ENCODE measurements at places on chromosomes 12 and 14.

- DNase-seq: no peak
Measured at GRCh38 chr12:79939728-79940310, 4.9 kb upstream of the PPP1R12A start.

GRCh38 chr12:26034371-26035142, 76.1 kb downstream of the RASSF8 start:
- DNase-seq: peak; percentile 53

DNA sequence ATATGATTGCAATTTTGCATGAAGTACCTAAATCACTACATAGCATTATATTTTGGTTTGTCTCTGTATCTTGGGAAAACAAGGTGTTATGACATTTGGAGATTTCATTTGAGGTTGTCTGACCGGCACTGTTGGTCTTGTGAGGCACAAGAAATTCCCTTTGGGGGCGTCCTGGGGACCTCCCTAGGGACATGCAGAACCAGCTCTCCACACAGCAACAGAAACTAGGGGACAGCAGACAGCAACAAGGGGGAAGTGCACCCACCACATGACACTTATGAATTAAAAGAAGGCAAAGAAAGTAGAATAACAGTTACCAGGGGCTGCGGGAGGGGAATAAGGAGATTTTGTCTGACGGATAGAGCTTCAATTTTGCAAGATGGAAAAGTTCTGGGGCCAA, 14.4 kb downstream of the DDX54 start:
- DNase-seq: no peak

DNA sequence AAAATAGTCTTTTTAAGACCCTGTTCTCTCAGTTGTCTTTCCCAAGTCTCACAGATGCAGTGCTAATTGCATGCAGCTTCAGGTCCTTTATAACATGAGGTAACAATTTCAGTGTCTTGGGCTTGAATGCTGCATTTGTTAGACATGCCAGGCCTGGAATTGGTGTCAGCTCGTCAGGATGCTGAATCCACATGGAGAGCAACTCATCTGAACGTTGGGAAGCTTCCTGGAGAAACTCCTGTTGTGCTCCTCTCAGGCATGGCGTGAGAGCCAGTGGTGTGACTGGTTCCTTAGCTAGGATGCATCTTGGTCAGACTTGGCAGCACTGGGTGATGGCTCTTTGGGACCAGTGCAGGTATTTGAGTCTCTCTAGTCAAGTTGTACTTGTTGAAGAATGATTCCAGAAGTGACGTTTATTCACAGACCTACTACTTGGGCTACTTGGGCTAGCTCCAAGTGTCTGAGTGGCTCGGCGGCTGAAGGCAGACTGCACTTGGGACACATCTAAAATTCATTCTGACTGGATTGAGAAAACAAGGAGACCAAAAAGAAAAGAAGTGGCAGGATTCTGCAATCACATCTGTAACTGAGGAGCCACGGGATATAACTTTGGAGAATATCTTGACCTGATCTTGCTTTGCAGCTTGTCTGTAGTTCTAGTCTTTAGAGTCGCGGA, 134.8 kb upstream of the ARHGAP5 start:
- no peak for DNase-seq

DNA sequence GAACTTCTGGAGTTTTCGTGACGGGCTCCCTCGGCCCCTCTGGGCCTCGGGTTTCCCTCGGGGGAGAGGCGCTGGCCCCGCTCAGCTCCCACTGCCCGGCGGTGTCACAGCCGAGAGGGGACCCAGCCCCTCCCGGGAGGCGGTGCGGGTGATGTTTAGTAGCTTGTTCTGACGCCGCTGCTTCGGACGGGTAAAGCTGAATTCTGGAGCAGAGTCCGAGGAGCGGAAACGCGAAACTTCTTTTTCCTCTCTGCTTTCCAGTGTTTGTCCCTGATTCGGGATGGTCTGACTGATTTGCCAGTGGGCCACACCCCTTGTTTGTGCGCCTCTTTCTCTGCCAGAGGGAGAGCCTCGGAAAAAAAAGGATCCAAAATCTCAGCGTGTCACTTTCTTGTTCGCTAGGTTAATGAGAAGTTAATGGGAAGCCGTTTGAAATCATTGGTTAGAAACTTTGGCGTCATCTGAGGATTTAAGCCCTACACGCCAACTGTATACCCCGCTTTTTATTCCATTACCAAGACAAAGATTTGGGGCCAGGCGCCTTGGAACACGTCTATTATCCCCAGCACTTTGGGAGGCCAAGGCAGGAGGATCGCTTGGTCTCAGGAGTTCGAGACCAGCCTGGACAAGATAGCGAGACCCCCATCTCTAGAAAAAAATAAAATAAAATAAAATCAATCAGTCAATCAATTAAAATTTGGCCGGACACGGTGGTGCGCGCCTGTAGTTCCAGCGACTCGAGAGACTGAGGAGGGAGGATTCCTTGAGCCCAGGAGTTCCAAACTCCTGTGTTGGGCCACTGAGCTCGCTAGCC, 756 bp downstream of the TULP3 start:
- peak; percentile 83 for DNase-seq

DNA sequence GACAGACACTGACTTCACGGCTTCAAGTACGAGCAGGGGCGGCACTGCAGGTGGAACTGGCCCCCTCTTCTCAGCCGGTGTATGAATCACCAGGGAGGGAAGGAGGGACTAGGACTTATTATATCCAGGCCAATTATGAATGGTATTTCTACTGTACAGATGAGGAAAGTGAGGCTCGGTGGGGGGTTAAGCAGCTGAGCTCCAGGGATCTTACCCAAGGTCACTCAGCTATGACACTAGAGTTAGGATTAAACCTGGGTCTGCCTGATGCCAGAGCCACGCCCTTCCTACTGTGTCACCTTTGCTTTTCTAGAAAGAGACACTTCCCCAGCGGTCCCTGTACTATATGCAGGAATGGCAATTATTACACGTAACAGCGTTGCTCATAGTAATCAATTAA, 42.2 kb upstream of the NRXN3 start:
- no peak for DNase-seq

GRCh38 chr12:110933326-110933974, 13.1 kb upstream of the MYL2 start:
- no peak for DNase-seq

GRCh38 chr14:58881433-58881832, 243.7 kb downstream of the DACT1 start:
- no peak for DNase-seq

DNA sequence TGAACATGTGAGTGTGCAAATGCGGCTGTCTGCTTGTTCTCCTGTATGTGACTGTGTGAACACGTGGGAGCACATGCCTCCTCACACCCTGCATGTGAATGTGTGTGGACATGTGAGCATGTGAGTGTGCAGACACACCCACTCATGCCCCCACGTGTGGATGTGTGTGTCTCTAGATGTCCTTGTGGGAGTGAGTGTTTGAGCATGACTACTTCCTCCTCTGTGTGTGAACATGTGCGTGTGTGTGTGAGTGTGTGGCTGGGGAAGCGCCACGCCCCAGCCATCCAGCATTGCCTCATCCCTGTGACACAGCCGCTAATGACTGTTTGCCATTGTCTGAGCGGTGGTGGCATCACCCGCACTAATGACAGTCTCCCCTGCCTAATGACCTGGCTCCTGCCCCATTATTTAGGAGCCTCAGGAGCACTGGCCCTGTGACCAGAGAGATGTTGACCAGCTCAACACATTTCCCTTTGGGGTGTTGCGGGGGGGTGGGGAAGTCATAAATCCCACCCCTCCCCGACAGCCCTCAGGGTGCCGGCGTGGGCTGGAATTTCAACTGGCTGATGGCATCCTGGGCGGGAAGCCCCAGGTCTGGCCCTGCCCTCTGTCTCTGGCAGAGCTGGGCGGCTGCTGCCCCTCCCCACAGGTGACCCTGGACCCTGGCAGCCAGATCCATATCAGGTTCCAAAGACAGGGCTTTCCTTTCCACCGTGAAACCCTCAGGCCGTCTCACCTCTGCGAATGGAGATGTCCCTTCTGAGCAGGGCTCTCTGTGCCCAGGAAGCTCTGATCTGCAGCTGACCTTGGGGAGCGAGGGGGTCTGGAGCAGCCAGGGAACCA, 11.5 kb upstream of the KRT80 start:
- peak; percentile 88 for DNase-seq
